Stimulated activated CD8-positive, alpha-beta memory T cell treated with anti-CD3 and anti-CD28 coated beads, Interleukin-4, amount 100 ng/mL, for 4 hours (primary cell): ENCODE measurements at places on chromosomes 16 and 17.

DNA sequence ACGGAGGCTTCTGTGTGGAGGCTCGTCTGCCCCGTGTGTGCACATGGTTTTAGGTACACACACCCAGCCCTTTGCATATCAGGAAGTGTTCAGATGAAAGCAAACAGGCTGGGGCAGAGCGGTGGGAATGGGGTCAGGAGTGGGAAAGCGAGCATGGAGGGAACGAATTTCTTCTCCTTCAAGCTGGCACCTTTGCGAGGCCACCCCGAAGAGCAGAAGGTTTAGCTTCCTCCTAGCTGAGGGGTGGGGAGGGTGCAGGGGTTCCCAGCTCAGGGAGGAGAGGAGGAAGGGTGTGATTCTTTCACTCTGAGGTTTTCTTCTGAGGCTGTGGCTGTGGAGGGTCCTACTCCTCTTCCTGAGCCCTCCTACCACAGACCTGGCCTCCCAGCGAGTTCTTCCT is 83.6 kb downstream of the ABR start:
- DNase-seq, result no peak

GRCh38 chr16:84520725-84521496 is 16.5 kb upstream of the MEAK7 start:
- no peak for DNase-seq

DNA sequence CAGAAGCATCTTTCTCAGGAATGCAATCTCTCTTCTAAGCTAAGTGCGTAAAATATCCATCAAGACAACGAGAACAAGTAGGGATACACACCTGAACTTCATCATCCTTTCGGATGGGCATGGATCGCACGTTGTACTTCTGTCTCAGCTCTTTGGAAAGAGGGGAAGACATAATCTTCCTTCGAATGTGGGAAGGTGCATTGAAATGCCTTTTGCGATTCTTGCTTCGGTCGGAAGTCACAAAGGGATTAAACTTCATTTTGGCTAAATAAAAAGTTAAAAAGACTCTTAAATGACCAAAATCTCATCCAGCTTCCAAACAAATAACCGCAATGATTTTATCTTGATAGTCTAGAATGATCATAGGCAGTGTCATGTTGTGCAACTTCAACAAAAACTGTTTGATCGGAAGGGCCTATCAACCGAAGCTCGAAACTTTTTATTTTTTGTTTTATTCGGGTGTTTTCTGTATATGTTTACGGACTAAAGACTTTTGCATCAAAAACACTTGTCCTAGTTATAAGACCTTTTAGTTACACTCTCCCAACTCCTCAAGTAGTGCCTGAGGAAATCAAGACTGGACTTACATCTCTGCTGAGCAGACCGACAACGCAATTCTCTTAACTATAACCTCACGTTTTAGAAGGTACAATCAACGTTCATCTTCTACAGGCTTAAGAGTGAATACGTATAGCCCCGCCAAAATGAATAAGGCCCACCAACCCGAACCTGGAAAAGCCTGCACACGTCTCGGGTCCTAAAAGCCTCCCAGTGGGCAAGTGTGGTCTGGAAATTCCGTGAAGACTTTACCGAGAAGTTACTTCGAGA is 727 bp downstream of the RPL26 start:
- DNase-seq, result no peak

DNA sequence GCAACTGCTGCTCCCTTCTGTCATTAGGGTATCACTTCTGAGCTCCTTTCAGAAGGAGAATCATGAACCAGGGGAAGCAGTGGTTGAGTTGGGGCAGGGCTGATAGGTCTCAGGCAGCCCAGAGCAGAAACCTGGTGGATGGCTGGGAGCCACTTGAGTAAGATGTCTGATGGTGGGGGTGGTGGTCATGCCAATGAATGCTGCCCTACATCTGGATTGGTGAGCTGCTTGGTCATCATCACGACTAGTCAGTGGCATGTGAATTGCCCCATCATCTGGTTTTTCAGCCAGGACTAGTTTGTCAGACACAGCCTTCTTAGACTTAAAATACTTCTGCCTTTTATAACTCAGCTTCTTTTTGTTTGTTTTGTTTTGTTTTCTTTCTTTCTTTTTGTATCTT is 2.6 kb downstream of the GID4 start:
- no peak for DNase-seq

- no peak for DNase-seq
These were observed 14.6 kb downstream of the ZSCAN10 start for GRCh38 chr16:3084491-3084890.

- DNase-seq, result no peak
These were observed 14.4 kb downstream of the B9D1 start for GRCh38 chr17:19348081-19348650.

DNA sequence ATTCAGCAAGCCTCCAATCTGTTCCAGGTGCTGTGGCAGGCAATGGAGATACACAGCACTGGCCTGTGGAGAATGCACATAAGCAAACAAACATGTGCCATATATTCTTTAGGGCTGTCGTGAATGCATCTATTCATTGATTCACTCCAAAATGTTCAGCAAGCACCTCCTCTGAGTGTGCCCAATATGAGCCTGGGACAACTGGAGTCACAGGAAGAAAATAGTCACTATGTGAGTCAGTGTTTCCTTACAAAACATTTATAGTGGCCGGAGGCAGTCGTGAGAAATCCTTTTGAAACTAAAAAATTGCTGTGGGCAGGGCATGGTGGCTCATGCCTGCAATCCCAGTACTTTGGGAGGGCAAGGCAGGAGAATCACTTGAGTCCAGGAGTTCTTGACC is 310.1 kb downstream of the CA10 start:
- DNase-seq, result no peak

DNA sequence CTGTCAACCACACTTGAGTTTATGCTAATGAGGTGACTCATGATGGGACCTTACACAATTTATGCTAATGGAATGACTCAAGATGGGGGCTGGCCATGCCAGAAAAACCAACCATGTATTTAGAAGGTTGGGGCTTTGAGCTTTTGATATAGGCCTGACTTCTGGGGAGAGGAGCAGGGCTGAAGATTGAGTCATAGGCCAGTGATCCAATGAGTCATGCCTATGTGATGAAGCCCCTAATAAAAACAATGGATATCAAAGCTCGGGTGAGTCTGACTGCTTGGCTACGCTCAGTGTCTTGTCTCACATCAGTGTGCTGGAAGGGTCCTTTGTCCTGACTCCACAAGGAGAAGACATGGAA is 7.3 kb downstream of the MFSD6L start:
- no peak for DNase-seq

DNA sequence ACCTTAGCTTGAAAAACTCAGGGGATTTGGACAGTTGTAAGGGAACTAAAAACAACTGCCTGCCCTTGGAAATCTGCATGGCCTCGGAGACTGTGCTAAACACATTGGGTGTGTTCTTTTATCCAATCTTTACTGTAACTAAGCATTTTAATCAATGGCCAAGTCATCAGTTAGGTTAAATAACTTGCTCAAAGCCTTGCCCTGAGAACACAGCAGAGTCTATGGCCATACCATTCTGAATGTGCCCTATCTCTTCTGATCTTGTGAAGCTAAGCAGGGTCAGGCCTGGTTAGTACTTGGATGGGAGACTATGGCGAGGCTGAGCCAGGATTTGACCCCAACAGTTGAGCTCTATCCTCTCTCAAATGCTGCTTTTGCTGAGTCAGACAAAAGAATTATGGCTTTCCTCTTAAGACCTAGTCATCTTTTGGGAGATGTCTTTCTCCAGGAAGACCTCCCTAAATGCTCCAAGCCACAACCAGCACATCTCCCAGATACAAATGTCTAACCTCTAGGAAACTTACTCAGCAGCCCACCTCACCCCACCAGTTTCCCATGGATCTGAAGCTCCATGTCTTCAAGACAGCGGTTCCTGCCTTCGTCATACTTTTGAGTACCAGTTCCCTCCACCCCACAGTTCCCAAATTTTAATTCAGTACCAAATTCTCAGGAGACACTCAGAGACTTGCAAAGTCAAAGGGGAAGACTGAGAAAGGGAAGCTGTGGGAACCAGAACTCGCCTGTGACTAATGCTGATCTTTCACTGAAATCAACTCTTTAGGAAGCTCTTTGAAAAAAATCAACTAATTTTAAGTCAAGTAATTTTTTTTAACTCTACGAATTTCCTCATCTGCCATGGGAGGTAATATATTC is 336.1 kb downstream of the MAF start:
- DNase-seq, result no peak

DNA sequence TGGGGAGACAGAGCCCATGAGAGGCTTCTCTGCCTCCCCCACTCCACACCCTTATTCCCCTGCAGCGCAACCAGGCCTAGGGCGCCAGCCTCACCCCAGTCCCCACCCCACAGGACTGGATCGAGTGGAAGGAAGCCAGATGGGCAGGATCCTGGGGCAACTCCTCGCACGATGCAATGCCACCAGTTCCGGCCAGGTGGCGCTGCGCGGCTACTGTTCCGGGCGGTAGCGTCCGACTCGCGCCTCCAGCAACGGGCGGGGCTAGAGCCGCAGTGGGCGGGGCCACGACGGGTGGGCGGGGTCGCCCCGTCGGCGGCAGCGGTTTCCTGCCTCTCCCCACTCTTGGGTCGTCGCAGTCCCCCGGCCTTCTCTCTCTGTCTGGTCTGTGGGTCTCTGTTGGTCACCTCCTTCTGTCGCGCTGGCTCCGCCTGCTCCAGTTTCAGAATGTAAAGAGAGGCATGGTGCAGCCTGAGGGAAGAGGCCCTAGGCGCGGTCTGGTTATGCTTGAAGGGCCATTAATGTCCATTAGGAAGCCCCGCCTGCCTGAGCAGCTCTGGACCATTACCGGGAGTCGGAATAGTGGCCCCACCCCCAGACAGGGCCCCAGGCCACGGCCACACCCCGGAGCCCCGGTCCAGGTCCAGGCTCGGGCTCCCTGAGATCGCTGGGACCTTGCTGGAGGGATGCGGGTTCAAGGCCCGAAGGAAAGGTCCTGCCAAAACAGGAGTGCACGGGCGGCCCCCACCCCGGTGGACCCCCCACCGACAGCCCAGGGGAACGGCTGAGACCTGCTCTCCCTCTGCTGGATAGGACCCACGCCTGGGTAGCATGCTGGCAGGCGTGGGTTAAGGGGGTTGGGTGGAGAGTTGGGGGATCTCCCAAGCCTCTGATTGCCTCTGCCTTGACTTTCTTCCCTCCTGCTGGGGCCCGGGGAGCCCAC is 3.3 kb upstream of the NHERF2 start:
- DNase-seq, result peak; percentile 89

DNA sequence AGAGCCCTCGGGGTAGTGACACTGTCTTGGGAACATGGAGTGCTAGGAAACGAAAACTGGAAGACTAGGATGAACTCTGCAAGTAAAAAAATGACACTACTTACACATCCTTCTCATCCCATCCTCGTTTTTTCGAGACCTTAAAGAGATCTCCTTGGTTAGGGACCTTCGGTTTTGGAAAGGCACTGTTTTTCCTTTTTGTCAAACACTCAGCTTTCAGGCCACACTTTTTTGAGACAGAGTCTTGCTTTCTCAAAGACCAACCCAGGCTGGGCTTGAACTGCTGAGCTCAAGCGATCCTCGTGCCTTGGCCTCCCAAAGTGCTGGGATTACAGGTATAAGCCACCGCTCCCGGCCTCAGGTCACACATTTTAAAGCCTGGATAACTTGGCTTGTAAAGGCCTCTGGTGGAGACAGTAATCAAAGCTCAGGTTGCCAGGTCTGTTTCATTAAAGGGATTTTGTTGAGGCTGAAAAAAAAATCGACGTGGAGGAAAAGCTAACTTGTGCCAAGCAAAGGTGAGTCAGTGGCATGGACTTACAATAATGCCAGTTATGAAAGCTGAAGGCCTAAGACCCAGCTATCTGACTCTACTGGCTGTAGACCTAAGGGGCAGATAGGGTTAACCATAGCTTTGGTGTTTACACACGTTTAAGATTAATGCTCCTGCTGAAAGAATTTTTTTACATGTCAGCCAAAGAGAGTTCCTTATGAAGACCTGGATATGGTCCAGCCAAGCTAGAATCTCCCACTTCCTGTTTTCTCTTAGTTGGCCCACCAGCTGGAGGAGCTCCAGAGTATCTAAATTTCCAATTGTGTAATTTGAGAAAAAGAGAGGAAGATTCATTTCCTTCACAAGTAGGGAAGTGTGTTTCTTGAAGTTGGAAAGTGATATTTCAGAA is 823 bp downstream of the NBR1 start:
- DNase-seq, result no peak

DNA sequence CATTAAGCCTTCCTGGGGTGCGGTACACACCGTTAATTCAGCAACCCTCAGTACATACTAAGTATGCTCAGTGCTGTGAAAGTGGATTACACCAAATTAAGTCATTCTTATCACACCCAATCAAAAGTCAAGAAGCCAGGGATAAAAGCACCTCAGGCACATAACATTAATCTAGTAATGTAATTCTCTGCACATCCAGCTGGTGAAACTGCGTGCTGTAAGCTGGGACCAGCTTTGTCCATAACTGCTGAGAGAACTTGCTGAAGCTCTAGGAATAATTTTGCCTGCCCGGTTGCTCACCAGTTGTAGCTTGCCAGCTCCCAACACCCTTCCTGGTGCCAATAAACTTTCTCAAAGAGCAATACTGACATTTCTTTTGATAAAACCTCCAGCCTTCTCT is 44.9 kb downstream of the SLC47A1 start:
- DNase-seq, result no peak
